ENCODE measurements at places on chromosomes 7 and 10. TPM values are rescaled to one million over a fixed set of nuclear protein-coding genes. Genes with fewer than 3 reads are reported as not detected.

The PDZD7 gene
- 1.3 TPM for total RNA-seq

The C10orf53 gene
- not detected for total RNA-seq

DNA sequence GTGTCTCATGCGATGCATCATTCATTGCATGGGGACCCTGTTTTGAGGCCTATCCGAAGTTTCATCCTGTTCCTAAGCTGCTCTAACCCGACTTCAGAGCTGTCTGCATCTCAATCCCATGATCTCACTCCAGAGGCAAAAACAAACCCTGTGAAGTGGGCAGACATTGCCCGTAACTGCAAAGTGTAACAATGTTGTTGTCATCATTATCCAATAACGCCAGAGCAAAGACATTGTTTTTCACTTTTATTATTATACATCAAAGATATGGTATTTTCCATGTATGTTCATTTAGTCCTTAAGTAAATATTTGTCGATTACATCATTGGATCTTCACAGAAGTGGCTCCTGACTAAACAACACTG, 246.7 kb downstream of the KLF6 start:
- DNase-seq, result no peak

GRCh38 chr7:105496521-105496920, 25.6 kb downstream of the PUS7 start:
- no peak for DNase-seq
